Stimulated activated CD4-positive, alpha-beta T cell treated with anti-CD3 and anti-CD28 coated beads, Interleukin-15, amount 100 ng/mL, for 24 hours (primary cell): ENCODE measurements at places on chromosomes 4 and X.

- no peak for DNase-seq
Measured at GRCh38 chrX:121569609-121570008, 522.2 kb downstream of the GLUD2 start.

DNA sequence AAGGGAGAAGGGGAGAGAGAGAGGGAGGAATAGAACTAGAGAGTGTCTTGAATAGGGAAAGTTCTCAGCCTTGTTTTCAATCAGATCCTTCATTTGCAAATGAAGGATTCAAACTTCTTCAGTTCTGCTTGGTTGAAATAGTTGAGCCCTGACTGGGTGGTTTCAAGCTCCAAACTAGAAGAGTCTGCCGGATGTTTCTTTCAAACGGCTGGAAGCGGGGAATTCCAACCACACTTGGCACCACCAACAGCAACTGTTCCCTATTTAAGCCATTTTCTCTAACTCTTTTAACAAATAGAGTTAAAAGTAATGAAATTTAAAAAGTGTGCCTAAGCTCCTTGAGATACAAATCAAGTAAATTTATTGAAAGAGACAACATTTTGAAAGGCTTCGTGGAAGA, 67.5 kb upstream of the DDX60 start:
- DNase-seq = no peak

GRCh38 chrX:119374736-119375135, 24.4 kb upstream of the SLC25A43 start:
- DNase-seq = no peak

DNA sequence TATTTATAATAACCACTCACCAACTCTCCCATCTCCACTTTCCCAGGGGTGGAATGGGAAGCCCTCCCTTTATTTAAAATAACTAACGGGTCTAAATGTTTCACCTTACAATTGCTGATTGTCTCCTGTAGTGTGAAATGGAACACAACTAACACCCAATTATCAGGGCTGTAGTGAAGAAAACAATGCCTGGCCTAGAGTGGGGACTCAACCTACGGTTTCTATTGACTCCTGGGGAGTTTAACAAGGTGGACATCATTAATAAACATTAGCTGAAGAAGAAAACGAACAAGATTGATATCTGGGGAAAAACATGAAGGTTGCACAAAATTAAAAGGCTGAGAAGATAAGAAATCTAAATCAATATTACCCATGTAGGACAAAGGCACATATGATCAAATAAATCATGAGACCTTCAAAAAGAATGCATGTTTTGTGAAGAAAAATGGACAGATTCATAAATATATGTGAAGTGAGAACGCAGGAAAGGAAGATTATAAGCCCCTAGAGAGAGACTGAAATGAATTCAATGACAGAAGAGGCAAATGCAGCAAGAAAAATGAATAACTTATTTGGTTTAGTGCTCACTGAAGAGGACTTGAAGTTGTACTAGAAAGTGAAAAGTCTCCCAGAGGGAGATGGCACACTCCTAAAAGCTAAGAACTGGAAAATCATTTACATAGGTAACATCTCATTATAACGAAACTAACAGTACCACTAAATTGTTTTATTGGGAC, 593.0 kb upstream of the AADAT start:
- no peak for DNase-seq

DNA sequence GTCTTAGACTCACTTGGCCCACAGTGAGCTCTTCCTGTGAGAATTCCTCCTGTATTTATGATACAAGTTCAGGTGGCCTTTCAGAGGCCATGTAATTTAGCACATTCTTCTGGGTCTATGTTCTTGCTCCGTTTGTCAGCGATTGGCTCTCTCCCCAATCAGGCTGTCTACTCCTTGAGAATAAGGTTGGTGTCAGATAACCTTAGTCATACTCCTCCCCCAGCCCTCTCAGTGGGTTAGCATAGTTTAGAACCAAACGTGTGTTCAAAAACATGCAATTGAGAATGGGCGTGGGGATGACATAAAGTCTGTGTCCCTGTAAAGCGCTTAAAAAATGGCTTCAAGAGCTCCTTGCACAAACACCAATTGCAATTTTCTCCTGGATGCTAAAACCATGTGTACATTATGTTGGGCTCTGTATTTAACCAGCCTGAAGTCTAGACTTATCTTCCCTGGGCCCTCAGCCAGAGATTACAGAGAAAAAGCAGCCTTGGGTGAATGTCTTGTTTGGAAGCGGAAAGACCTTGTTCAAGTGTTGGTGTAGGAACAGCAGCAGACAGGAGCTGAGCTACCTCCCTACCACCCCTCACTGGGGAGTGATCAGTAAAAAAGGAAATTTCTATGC, 9.9 kb upstream of the CT47C1 start:
- no peak for DNase-seq

- peak; percentile 2 for DNase-seq
Measured at GRCh38 chr4:129344058-129344457, 248.1 kb downstream of the C4orf33 start.

- DNase-seq = no peak
Measured at GRCh38 chr4:167784826-167785225, 307.5 kb upstream of the ANXA10 start.

DNA sequence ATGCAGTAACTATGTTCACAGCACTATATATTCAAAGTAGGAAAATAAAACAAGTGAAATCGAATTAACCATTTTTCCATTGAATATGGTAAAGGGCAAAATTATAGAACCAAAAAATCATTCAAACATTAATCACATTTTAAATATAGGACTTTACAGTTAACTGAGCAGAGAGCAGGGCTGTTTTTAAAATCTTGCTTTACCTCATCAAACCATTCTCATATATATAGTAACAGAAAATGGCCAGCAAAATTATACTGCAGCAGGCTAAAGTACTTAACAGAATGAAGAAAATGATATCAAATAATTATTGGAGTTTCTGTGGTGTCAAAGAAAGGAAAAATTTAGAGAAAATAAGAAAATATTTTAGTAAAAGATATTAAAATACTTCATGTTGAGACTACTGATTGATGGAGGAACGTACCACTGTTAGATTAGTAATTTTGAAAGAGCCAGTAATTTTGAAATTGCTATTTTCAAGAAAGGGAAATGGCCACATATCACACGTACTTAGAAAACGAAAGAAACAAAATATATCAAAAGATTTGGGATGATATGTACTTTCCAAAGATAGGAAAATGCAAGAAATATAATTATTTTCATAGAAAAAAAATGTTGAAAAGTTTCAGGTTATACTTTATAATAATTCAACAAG, 813.7 kb downstream of the DMD start:
- DNase-seq = no peak

DNA sequence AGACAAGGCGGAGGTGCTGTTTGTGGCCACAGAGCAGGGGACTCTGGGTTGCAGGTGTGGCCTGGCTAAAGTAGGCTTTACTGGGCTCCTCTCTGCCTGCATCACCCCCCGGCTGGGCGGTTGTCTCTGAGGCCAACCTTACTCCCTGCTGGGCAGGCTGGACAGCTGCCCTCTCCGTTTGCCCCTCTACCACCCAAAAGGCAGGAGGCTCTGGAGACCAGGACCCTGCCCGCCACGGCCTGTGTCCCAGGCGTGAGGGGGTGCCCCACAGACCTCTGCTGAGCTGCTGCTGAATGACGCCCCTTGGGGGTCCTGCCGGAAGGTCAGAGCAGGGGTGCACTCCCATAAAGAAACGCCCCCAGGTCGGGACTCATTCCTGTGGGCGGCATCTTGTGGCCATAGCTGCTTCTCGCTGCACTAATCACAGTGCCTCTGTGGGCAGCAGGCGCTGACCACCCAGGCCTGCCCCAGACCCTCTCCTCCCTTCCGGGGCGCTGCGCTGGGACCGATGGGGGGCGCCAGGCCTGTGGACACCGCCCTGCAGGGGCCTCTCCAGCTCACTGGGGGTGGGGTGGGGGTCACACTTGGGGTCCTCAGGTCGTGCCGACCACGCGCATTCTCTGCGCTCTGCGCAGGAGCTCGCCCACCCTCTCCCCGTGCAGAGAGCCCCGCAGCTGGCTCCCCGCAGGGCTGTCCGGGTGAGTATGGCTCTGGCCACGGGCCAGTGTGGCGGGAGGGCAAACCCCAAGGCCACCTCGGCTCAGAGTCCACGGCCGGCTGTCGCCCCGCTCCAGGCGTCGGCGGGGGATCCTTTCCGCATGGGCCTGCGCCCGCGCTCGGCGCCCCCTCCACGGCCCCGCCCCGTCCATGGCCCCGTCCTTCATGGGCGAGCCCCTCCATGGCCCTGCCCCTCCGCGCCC, 920 bp downstream of the HTT-AS start:
- no peak for DNase-seq

DNA sequence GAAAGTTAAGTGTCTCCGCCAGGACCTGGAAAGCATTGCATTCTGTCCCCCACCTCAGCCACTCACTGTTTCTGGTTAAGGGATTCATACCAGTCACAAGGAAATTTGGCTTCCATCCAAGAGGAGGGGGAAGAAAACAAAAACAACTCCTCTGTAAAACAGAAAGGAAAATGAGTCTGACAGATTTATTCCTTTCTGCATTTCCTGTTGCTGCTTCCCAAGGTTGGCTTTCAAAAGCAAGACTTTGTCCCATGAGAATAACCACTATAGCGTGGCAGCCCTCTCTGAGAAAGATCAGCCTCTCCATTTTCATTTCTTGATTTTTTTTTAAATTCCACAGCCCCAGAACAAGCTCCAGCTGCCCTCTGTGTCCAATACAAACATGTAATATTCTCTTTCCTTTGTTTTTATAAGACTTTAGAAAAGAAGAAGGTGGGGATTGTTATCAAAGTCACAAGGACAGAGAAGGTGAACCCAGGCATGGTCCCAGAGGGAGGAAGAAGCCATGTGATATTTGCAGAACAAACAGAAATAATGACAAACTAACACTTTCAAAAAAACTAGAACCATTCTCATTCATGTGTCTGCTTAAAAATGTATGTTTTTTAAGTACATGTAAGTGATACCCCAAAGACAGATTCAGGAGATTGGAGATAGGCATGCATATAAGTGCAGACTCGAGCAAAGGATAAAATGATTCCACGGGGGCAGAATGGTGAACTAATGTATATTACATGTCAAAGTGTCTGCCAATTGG, 90.7 kb upstream of the DCLK2 start:
- no peak for DNase-seq

- DNase-seq = no peak
Measured at GRCh38 chr4:127995776-127996175, 30.6 kb downstream of the ABHD18 start.

- DNase-seq = no peak
Measured at GRCh38 chrX:7244405-7244804, 96.5 kb upstream of the PUDP start.

GRCh38 chr4:123497340-123497739, 100.7 kb downstream of the SPRY1 start:
- no peak for DNase-seq

DNA sequence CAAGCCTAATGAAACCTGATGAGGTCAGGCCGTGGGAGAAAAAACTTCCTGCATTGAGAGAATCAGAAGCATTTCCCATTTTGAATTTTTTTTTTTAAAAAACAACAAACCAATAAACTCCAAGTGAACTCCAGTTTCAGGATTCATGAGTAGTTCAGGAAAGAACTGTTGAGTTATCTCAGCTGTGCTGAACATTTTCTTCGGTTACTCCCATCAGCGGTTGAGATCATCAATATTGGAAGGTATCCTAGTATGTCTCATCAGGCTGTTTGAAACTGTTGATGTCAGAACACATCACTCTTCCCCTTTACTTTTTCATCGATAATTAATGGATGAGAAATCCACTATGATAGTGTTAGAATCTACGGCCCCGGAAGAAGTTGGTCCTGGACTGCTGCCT, 82.4 kb upstream of the ADGRG2 start:
- DNase-seq = no peak

- peak; percentile 12 for DNase-seq
Measured at GRCh38 chr4:53905941-53906377, 158.4 kb downstream of the CHIC2 start.

DNA sequence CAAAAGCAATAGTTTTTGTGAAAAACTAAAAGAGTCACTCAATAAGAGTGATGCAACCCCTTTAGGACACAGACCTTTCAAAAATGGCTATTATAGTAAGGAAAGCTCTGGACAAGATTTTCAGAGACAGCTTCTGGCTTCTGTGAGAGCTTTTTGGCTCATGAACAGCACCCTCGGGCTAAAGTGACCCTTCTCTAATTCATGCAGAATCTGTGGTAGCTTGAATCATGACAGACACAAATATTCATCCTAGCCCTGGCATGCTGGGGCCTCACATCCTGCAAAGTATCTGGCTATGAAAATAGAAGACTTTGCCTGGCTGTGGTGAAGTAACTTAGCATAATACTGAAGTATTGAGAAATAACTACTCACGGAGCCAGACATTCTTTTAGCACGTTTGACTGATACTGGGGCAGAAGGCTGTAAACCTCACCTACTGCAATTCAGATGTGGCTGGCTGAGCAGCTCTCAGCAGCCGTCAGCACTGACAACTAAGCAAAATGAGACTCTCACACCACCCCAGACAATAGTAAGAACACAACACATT, 327.3 kb downstream of the MAPK10 start:
- DNase-seq = no peak

GRCh38 chrX:54530357-54530900, 410 bp downstream of the GNL3L start:
- peak; percentile 5 for DNase-seq

DNA sequence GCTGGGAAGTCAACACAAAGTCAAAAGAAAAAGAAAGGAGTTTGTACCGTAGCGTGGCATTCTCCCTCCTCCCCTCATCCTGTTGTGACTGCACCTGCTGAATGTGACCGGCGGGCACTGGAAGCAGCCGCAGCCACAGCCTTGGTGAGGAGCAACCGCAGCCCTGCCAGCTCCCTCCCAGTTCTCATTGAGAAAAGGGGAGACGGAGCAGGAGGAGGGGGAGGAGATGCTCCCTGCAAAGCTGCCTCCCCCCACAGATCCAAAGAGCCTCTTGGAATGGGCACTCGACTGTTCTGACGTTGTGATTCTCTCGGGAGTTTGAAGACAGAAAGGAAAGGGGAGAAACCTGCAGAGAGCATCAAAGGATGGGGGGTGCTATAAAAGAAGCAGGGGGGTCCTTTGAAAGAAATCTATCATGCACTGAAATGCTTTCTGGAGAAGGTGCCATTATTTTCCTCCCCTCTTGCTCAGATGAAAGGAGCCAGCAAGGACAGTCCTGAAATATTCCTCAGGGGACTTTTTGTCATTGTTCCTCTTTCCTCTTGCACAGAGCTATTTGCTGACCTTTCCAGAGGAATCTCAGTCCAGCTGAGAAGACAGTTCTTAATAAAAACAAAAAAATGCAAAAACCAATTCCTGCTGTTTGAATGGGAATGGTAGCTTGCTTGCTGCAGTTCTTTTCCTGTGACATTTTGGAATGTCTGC, 429.7 kb downstream of the MAPK10 start:
- DNase-seq = no peak

DNA sequence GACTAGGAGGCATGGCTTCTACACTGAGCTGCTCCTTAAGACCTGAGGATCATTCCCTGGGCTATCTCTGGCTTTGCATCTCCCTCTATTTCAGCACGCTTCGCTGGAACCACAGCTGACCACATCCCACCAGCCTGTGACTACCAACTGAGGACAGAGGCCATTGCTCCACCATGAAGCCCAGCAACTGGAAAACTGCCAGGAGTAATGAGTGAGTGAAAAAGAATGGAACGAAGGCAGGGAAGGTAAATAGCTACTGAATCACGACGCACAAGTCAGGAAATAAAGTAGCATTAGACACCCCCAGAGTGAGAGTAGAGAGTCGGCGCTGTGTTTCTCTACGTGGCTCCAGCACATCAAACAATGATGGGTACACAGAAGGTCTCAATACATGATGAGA, 314.7 kb downstream of the LDB2 start:
- no peak for DNase-seq

GRCh38 chrX:45001048-45001447, 128.1 kb downstream of the KDM6A start:
- no peak for DNase-seq
